Activated CD4-positive, alpha-beta T cell treated with anti-CD3 and anti-CD28 coated beads, Interleukin-2, Interleukin-4, amounts not matched to agents 100 ng/mL and 50 ng/mL, durations not matched to agents 16 hours and 8 hours (primary cell): ENCODE measurements at places on chromosomes 2 and 18.

- no peak for DNase-seq
Observed at GRCh38 chr18:24543086-24543794, 82.8 kb downstream of the HRH4 start.

GRCh38 chr2:136764452-136765255 is 691 bp upstream of the THSD7B start:
- no peak for DNase-seq

DNA sequence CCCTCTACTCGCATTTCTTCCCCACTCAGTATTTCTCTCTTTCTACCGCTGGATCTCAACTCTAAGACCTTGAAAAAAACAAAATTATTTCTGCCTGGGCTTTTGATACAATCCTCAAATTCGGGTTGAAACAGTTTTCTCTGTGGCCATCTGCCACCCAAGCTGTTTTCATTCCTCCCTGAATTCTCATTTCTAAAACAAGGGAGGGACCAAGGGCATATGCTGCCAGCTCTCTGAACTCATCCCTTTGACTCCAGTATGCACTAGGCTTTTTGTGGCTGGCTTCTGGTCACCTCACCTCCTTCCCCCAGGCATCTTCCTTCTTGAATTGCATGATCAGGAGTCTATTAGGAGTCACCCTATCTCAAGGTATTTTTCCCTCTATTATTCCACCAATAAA is 49.5 kb downstream of the CCDC148 start:
- no peak for DNase-seq

DNA sequence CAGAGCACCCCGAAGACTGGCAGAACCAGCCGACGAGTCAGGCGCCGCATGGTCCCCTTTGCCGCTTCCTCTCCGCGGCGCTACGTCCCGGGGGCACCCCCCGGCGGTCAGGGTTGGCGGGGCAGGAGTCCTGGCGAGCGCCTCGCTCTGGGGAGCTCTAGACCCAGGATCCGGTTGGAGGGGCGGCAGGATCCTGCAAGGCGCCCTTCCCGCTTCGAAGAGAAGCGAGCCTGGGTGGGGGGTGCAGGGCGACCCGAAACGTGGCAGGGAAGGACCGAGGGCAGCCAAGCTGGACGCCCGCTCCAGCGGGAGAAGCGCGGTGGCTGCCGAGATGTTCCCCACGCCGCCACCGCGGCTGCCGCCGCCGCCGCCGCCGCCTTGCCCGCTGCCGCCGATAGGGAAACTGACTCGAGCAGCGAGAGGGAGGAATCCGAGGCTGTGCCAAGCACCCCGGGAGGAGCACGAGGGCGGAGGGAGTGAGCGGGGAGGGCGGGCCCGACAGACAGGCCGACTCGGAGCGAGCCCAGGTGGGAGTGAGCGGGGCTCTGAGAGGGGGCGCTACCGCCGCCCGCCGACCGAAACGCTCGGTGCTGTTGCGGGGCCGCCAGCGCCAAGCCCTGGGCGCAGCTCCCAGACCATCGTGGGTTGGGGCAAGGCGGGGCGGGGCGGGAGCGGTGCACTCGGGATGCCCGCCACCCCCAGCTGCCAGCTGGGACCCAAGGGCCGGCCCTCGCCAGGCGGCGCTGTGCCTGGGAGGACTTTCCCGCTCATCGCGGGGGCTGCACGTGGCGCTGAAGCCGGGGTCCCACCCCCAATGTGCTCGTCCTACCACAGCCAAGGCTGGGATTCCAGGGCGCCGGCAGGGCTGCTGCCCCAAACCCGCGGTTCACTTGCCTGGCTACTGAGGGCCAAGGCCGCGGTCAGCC is at the start of gene GALNT14:
Gene GALNT14 (minus strand): TSS at position 404 of the 926 bp plus-strand sequence. CDS start 354 bp downstream, at position 50.
- peak; percentile 44 for DNase-seq

DNA sequence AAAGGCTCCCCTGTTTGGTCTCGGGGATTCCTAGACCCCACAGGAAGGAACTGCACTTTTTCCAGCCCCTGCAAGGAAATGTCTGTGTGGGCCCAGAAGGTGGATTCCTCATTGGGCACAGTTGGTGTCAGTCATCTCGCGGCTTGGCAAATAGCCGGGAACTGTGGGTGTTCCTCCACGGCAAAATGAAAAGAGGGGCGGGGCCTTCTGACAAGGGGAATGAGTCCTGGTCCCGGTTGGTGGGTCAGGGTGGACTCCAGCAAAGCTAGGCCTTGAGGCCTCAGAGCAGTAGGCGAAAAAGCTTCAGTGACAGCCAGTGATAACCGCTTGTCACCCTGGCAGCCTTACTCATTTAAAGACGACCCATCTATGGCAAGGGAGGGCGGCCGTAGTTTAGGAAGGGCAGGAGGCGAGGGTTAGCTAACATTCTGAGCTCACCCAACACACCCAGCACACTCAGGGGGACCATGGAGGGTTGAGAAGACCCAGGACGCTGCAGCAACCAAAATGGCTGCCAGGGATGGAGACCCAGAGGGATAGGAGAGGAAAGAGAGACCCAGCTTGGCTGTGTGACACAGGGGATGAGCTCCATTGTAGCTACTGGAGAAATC is 16.5 kb downstream of the SLC4A3 start:
- no peak for DNase-seq

DNA sequence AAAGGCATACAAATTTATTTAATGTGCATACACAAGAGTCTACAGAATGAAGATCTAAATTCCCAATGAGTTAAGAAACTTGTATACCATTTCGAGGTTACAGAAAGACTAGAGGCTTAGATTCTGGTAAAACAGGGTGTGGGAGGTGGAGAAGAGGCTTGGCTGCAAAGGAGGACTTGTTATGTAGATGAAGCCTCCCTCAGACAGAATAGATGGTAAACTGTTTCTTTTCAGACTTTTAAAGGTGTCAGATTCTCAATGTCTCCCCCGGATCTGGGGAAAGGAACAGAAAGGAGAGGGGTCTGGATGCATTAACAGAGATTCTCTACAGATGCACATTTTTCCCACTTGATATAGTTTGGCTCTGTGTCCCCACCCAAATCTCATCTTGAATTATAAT is 126.0 kb downstream of the ST6GAL2 start:
- no peak for DNase-seq

DNA sequence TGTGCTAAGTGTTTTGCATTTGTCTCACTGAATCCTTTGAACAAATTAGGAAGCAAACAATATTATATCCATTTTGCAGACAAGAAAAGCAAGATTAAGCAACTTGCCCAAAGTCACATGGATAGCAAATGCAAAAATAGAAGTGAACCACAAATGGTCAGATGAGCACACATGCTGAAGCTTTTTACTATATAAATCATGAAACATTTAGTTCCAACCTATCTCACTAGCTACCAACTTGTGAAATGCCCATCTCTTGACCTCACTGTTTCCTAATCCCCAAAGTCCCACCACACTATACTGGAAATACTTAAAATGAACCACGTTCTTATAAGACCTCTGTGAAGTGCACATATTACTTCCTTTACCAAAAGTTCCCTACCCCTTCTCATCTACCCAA is 380.5 kb downstream of the ERBB4 start:
- DNase-seq, result no peak

GRCh38 chr18:55236150-55236931 is 277.1 kb upstream of the CCDC68 start:
- DNase-seq, result no peak

- DNase-seq, result no peak
Observed at GRCh38 chr2:149278161-149278871, 52.1 kb upstream of the LYPD6 start.

GRCh38 chr2:207969249-207969648 is 56.1 kb downstream of the PLEKHM3 start:
- DNase-seq, result no peak

GRCh38 chr2:47964277-47964676 is 58.0 kb upstream of the FBXO11 start:
- DNase-seq, result no peak

DNA sequence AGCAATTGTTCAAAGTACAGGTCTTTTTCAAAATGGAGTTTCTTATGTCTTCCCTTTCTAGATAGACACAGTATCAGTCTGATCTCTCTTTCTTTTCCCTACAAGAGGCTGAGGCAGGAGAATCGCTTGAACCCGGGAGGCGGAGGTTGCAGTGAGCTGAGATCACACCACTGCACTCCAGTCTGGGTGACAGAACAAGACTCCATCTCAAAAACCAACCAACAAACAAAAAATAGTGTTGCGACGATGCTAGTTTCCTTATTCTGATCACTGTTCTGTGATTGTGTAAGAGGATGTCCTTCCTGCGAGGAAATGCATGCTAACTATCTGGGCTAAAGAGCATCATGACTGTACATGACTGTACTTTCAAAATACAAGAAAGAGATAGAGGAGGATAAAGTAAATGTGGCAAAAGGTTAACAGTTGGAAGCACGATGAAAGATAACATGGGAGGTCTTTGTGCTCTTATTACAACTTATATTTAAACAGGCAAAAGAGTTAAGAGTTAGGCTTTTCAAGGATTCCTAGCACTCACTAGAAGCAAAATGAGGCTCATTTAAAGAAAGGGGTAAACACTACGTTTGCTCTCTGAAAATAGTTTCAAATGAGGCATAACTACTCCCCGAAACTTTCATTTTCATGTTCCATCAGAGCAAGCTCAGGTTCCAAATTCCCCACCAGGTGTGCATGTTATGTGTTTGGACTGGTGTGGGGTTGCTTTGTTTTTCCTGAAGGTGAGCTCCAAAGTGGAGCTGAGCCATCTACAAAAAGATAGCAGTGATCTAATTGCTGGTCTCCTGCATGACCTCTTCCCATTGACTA is 23.8 kb downstream of the SOWAHC start:
- DNase-seq, result peak; percentile 42

- no peak for DNase-seq
Observed at GRCh38 chr18:59062643-59063006, 77.1 kb upstream of the SEC11C start.

GRCh38 chr2:98385050-98385699 is 38.9 kb downstream of the CNGA3 start:
- DNase-seq, result peak; percentile 76
